ENCODE measurements at places on chromosomes 1 and 21. TPM values are rescaled to one million over a fixed set of nuclear protein-coding genes. Genes with fewer than 3 reads are reported as not detected.
A peak's percentile ranks its signal among the peaks of the same experiment; 100 is the strongest.

The ILDR2 gene
- total RNA-seq, result 13.0 TPM

The AKNAD1 gene
- not detected for total RNA-seq

The GIPC2 gene
- 0.17 TPM for total RNA-seq

The ETV3L gene
- total RNA-seq, result not detected

The IKBKE gene
- 19.4 TPM for total RNA-seq

The FAM43B gene
- not detected for total RNA-seq

The TCEA3 gene
- 4.5 TPM for total RNA-seq

GRCh38 chr1:177301425-177302124 lies 130.8 kb downstream of the BRINP2 start:
- DNase-seq, result no peak

GRCh38 chr21:35348686-35349085 lies 299.6 kb upstream of the RUNX1 start:
- DNase-seq, result no peak

- peak; percentile 49 for DNase-seq
These were observed 43.3 kb downstream of the TP73 start for GRCh38 chr1:3695326-3696217.

- DNase-seq, result no peak
These were observed 115.2 kb upstream of the ATP1A1 start for GRCh38 chr1:116257836-116258235.

DNA sequence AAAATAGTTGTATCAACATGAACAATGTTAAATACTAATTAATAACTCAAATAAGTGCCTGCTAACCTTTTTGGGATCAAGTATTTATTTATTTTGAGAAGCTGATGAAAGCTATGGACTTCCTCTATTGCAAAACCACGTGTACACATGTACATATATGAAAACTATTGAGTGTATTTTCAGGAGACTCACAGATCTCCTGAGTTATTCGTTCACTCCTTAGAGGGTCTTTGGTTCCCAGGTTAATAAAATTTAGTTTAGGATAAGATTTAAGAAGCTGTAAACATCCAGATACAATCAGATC lies 130.5 kb downstream of the DISC1 start:
- no peak for DNase-seq

- no peak for DNase-seq
These were observed 26.1 kb downstream of the CFH start for GRCh38 chr1:196677781-196678509.

- no peak for DNase-seq
These were observed 6.4 kb upstream of the RPE65 start for GRCh38 chr1:68456202-68456601.

DNA sequence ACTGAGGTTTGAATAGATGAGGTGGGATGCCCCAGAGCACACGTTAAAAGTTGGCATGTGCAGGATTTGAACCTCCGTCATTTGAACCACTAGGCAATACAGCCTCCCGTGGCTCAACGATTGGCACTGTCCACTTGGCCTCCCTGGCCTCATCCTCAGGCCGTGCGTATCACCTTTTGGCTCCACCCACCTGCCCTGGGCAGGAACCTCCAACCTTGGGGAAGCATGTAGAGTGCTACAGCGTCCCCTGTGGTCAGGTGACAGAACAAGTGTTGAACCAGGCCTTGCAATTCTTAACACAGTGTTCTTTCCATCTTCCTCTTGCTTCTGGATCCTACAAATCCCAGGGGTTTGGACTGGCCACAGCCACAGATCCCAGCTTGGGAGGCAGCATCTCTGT lies 112.6 kb downstream of the PAX7 start:
- no peak for DNase-seq

GRCh38 chr21:37146320-37147235 lies 73.5 kb downstream of the TTC3 start:
- DNase-seq, result no peak

DNA sequence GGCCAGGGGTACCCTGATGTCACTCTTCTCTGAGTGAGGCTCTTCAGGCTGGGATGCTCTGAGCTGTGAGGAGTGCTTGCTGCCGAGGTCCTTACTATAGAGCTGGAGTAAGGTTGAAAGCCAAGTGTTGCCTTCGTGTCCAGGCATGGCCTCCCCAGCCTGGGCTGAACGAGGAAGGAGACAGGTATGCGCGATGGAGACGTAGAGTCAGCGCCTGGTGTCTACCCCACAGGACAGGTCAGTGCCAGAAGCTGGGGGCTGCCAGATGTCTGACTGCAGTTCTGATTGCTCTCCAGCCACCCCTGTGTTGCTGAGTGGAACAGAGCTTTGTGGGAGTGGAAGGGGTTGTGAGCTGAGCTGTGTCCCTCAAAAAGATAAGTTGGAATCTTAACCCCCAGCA lies 135.8 kb upstream of the AJAP1 start:
- DNase-seq, result no peak

- DNase-seq, result no peak
These were observed 73.1 kb downstream of the TNFSF4 start for GRCh38 chr1:173134029-173134428.

All from activated CD4-positive, alpha-beta memory T cell treated with anti-CD3 and anti-CD28 coated beads for 36 hours (primary cell).